Activated CD4-positive, alpha-beta memory T cell treated with anti-CD3 and anti-CD28 coated beads, Interleukin-2, amount 10 ng/mL, durations not matched to agents 7 days and 5 days (primary cell): ENCODE measurements at places on chromosomes 5 and 9. TPM values are rescaled to one million over a fixed set of nuclear protein-coding genes. Genes with fewer than 3 reads are reported as not detected.
A peak's percentile ranks its signal among the peaks of the same experiment; 100 is the strongest.

Gene GRIN3A
- total RNA-seq: not detected

DNA sequence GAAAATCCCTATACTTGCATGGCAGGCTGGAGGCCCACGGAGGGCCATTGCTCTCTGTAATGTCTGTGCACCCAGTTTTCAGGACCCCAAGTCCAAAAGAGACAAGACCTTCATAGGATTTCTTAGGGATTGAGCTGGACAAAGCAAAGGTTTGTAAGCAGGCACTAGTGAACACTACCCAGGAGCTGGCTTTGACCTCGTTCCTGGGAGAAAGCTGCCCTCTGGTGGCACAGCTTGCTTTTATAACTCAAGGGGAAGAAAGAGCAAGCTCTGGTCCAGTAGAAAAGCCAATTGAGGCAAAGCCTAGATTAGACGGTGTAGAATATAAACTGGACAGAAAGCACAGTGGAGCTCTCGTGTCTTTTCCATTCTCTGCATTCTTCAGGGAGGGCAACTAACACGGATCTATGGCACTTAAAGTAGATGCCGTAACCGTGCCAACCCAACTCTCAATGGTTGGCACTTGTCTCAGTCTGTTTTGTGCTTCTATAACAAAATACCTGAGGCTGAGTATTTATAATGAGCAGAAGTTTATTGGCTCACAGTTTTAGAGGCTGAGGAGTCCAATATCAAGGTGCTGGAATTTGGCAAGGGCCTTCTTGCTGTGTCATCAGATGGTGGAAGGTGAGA, 7.9 kb downstream of the GABRP start:
- DNase-seq: no peak

Gene CCDC183
- 1.4 TPM for total RNA-seq

- no peak for DNase-seq
These were observed 146.3 kb downstream of the ZCCHC7 start for GRCh38 chr9:37266630-37267029.

- no peak for DNase-seq
These were observed 6.5 kb downstream of the TMEM161B start for GRCh38 chr5:88262116-88262515.

Gene ORM2
- total RNA-seq: not detected

Gene OR1L1
- total RNA-seq: not detected

- no peak for DNase-seq
These were observed 506.5 kb downstream of the DMAC1 start for GRCh38 chr9:7293091-7293490.

- DNase-seq: no peak
These were observed 636.1 kb downstream of the PSAT1 start for GRCh38 chr9:78932849-78933627.

DNA sequence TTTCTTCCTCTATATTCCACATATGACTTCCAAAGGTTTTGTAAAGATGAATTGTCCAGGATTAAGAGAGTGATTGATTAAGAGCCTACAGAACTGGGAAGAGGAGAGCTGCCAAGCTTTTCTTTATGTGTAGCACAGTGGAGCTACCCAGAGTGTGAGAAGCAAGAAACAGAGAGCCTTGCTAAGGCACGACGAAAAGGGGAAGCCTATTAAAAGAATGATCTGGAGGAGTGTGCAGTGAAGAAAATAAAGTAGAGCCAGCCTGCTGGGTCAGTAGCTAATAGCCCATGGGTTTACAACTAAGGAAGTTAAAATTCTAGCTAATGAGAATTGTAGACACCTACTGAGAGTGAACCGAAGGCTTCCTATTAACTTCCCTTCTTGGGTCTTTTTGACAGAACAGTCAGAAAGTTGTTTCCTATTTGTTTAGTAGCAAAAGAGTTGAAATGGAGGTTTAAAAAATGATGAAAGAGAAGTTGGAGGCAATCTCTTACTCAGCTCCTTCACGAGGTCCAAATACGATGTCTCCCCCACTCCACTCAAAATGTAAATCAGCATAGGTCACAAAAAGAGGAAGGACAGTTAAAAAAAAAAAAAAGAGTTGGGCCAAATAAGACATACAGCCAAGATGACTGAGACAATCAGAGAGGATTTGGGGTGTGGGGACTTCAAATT, 957 bp upstream of the PRR16 start:
- DNase-seq: no peak

Gene PPP2R2B
- total RNA-seq: 3.1 TPM

DNA sequence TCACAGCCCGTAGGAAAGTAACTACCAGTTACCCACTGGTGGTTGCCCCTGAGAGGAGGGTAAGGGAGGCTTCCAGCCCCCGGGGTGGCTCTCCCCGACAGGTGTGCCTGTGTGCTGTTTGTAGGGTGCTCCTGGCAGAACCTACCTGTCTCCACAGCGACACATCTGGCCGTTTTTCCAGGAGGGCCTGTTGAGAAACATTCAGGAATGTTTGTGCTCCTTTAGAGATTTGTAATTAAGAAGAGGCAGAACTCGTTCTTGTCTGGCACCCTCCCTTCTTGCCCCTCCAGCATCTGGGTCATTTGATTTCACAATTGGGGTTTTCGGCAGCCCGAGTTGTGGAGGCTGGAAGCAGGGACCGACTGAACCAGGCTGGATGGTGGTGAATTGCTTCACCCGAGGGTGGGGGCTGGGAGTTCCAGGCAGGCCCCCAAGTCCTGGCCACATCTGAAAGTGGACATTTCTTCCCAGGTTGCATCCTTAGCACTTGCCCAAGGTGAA, 74.2 kb downstream of the WWC1 start:
- no peak for DNase-seq

Gene PCDHGB4
- not detected for total RNA-seq

Gene SUSD3
- total RNA-seq: 71.4 TPM

Gene PITX1
- total RNA-seq: 0.18 TPM

GRCh38 chr5:151745071-151745705, 13.2 kb downstream of the ATOX1 start:
- DNase-seq: peak; percentile 76

GRCh38 chr9:93953496-93954433, 1.4 kb downstream of the BARX1 start:
- DNase-seq: no peak

DNA sequence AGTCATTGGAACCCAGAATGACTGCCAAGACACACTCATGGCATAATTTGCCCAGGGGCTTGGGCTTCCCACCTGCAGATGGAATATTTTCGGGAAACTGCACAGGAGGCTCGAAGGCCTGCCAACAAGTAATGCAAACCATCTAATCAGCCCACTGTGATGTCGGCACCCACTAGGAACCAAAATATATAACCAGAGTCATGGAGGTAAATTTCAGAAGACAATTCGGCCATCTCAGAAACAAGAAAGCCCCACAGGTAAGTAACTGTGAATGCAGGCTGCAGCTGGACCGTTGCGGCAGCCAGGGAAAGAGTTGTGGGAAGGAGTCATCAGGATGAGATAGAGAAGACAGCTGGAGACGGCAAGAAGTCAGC, 264.4 kb downstream of the SYK start:
- no peak for DNase-seq

Gene PCDHB10
- total RNA-seq: not detected

DNA sequence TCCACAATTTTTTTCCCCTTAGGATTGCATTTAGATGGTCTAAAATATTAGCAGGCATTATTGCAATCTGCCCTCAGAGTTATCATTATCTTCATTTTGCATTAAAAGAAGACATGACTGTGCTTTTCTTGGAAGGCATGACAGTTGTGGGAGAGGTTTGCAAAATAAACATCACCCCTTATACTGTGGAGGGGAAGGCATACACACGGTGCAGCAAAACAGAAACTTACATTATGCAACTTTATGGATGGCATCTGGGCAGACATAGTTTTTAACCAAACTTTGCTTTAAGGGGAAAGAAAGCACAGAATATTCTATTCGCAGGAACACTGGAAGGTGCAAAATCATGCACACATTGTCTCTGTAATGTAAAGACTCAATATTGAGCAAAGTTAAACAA, 505.8 kb upstream of the ADAMTS16 start:
- DNase-seq: no peak

Gene PKN3
- 5.0 TPM for total RNA-seq

DNA sequence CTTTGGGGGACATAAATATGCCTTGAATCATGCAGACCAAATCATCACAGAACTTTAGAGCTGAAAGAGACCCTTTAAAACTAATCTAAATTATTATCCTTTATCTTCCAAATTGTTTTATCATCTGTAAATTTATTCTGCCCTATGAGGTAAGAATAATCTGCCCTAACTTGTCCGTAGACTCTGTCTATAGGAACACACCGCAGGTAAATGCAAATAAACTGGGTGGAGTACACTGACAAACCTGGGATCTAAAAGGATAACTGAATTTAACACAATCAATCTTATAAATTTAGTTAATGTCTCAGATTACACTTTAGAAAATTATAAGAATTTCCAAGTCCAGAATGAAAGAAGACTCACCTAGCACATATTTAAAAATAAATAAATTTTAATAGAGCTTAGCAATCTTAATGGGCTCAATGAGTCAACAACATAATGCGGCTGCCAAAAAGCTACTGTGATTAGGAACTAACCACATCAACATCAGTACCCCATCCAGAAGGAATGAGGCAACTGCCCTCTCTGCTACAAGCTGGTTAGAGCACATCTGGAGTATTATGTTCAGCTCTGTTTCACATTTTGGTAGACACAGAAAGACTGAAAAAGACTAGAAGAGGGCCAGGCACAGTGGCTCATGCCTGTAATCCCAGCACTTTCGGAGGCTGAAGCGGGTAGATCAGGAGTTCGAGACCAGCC, 5.6 kb downstream of the MEGF9 start:
- no peak for DNase-seq

Gene ADAMTS6
- total RNA-seq: 1.7 TPM

DNA sequence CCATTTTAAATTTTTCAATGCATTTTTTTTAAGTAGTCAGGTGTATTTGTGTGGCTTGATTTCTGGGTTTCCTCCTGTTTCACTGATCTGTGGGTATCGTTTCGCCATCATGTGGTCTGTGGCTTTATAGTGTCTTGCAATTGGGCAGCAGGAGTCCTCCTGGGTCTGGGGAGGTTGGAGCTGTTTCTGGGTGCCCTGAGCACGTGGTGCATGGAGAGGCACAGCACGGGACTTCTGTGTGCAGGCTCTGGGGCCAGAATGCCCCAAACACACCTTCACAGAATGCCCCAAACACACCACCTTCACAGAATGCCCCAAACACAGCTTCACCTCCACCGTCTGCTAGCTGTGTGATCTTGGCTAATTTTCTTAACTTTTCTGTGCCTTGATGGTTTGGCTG, 82.6 kb upstream of the COL5A1 start:
- DNase-seq: no peak

DNA sequence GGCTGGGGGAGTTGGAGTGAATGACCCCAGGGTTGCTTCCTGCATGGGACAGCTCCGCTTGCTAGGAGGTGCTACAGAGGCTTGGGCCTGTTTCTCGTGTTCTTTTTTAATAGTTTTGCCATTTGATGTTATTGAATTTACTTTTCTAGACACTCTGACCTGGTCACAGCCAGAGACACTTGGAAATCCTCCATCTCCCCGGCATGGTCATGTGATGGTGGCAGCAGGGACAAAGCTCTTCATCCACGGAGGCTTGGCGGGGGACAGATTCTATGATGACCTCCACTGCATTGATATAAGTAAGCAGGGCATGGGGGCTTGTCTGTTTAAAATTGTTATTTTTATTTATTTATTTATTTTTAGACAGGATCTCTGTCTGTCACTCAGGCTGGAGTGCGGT, 13.4 kb downstream of the HSPA5 start:
- no peak for DNase-seq

- DNase-seq: no peak
These were observed 2.7 kb downstream of the RXFP3 start for GRCh38 chr5:33938881-33939280.

- no peak for DNase-seq
These were observed 36.9 kb downstream of the PARP8 start for GRCh38 chr5:50703367-50703666.

DNA sequence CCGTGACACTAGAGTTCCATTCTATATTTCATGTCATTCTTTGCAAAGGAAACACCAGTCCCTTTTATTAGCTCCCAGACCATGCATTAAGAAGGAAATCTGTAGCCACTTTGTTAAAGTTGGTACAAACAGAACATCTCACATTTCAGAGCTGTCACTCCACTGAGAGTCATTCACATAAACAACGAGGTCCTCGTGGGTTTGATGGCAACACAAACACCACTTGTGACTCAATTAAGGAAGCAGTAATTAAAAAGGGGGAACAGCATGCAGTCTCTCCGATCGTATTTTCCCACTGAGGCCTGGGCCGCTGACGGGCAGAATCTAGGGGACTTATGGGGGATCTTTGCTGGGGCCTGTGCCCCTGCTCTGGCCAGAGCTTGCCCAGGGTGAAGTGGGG, 94.2 kb upstream of the ZNF618 start:
- DNase-seq: no peak

GRCh38 chr9:133733421-133733795, 4.7 kb downstream of the SARDH start:
- no peak for DNase-seq

Gene ZNF346
- 19.5 TPM for total RNA-seq

Gene GRXCR2
- total RNA-seq: not detected

GRCh38 chr9:96209407-96210271, 92.3 kb downstream of the HSD17B3 start:
- DNase-seq: no peak

DNA sequence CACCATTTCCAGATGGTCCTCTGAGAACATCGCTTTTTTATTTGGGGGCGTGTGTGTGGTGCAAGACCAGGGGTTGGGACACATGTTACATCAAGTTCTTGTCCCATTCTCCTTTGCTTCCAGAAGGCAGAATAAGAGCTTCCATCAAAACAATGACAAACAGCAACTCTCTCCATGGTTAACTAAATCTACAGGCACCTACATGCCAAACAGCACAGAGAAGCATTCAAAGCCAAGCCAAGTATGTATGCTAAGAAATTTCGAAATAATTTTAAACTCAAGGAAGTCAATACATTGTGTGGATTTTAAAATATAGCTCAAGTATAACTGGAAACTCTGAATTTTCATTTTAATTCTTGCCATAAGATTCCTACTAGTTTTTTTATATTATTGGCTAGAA, 105.6 kb downstream of the SEC61B start:
- DNase-seq: no peak

- DNase-seq: no peak
These were observed 919.5 kb downstream of the DTWD2 start for GRCh38 chr5:118068886-118069285.
